ENCODE measurements at places on chromosomes 7 and 10.

DNA sequence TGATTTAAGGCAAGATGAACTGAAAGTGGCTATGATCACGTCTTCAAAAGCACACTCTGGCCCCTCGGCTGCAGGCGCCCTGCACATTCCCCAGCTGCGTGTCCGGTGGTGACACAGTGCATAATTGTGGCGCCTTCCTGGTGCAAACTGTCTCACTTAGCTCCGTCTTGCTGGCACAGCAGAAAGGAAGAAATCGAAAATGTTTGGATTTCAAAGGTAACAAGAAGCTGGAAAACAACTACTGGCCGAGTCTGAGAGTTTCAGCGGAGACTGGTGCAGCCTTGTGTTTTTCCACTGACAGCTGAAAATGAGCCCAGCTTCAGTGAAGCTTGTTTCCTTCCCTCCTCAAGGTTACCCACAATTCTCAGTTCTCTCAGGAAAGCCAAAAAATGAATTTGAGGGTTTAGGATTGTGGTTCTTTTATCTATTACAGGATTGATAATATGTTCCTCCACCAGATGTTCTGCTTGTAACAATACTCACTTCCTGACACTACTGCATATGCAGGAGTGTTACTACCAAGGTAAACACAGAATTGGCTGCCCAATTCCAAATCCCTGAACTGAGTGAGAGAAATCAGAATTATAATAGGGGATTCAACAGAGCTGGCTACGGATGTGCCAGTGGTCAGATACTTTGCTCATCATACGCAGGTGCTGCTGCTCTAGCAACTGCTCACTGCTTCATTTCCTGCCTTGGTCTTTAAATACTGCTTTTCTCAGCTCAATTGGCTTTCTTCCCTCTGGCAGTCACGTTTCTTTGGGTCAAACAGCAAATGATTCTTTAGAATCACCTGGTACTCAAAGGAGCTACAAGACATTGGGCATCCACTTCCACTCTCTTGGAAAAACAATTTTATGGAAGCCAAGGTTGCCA lies 63.7 kb downstream of the TRUB1 start:
- DNase-seq = no peak

DNA sequence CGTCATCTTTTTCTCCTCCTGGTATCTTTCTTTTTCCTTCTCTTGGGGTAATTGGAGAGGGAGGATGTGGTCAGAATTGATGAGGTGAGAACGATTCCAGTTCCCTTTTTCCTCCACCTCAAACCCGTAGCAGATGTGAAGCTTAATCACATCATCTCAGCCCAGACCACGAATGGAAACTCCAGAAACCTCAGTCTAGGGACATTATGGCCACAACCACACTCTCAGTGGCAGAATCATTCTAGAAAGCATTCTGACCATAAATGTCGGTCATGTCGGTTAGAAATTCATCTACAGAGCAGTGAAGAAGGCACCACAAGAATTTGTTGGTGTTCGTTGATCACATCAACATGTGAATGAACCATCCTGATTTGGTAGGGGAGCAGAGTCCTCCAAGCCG lies 78.7 kb downstream of the GATA3 start:
- DNase-seq = peak; percentile 69

GRCh38 chr10:95295031-95295755 lies 4.4 kb upstream of the PDLIM1 start:
- DNase-seq = peak; percentile 83

- peak; percentile 97 for DNase-seq
Measured at GRCh38 chr10:97736902-97737769, at the start of gene ZFYVE27. ZFYVE27 (plus strand) TSS chr10:97737128; CDS start chr10:97738478, 1,350 bp downstream.

GRCh38 chr10:62154231-62154630 lies 114.4 kb downstream of the RTKN2 start:
- no peak for DNase-seq

DNA sequence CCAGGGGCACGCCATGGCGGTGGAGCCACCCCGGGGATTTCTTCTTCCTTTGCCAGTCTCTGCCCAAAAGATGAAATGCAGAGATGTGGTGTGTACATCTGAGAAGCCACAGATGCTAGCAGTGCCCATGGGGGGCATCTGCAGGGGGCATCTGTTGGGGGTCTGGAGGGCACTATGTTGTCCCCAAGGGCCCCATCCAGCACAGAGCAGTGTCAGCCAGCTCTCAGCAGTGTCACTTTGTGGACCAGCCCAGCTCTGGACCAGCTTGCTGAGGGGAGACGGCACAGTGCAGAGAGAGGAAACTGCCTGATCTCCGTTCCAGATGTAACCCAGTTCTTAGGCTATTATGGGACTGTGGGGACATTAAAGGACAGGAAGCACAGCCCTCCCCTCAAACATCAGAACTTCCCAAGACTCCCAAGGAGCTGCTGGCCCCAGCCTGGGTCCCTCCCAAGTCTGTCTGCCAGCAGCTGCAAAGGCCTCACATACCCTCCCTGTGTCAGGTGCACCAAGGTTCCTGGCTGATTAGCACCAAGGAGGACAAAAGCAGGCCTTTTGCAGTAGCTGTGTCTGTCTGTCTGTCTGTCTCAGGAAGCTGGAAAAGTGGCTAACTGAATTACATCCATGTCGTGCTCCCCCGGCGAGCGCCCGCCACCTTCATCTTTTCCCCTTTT lies 536.5 kb downstream of the PTPRN2 start:
- no peak for DNase-seq

GRCh38 chr7:16929146-16929762 lies 47.5 kb upstream of the AGR3 start:
- DNase-seq = no peak

DNA sequence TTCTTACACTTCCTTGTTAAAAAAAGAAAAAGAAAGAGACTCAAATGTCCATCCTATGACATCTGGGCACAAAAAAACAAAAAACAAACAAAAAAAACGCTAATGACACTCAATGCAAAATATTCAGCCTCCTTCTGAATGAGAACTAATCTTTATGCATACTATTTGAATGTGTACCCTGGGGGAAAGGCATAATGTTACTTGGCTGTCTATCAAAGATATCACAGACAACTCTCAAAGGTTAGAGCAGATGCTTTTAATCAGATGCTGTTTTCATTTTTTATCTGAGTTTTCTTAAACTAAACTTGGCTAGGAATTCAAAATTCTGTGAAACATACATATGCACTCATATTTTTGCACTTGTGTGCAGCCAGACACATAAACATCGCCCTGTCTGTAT lies 745.8 kb downstream of the CNTNAP2 start:
- DNase-seq = no peak
